NCI-H1048 (cell line): ENCODE measurements at places on chromosomes 3 and 15.
A peak's percentile ranks its signal among the peaks of the same experiment; 100 is the strongest.

GRCh38 chr15:51111061-51111460, 16.4 kb upstream of the TNFAIP8L3 start:
- DNase-seq = no peak

DNA sequence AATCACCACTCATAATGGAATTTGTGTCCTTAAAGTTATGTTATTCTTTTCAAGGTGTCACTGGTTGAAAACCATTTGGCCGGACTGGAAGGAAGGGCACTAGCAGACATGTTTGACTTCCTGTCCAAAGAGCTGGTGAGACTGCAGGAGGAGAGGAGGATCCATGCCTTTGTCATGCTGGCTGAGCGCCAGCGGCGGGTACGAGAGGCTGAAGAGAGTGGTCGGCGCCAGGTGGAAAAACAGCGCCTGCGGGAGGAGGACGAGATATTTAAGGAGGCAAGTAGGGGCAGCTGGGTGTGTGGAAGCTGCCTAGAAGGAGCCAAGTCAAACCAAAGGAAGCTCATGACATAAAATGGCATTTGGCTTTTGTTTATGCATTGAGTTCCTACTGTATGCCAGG, 38.0 kb upstream of the NR1I2 start:
- DNase-seq = no peak

DNA sequence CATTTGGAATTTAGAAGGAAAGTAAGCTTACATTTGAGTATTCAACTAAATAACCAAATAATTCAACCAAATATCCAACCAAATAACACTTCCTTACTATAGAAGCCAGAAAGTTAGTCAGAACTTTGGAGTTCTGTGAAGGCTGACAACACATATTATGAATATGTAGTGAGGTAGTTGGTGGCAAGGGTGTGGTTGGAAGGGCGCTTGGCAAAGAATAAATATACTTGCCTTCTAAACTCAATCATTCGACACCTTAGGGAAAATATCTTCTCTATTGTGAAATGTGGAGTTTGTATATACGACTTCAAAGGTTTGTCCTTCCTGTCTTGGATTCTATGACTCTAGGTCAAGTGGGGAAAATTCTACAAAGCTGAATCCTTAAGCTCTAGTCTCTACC, 111.7 kb upstream of the OSTN start:
- DNase-seq = no peak

GRCh38 chr3:100263583-100263982, 2.8 kb downstream of the TBC1D23 start:
- DNase-seq = no peak

GRCh38 chr3:128338536-128339330, 128.0 kb downstream of the DNAJB8 start:
- no peak for DNase-seq

GRCh38 chr15:64774629-64775493, 528 bp downstream of the RBPMS2 start:
- no peak for DNase-seq

- DNase-seq = no peak
Measured at GRCh38 chr3:176193032-176193730, 1004.1 kb downstream of the TBL1XR1 start.

- no peak for DNase-seq
Measured at GRCh38 chr3:127419182-127419581, 131.3 kb upstream of the PRR20G start.

DNA sequence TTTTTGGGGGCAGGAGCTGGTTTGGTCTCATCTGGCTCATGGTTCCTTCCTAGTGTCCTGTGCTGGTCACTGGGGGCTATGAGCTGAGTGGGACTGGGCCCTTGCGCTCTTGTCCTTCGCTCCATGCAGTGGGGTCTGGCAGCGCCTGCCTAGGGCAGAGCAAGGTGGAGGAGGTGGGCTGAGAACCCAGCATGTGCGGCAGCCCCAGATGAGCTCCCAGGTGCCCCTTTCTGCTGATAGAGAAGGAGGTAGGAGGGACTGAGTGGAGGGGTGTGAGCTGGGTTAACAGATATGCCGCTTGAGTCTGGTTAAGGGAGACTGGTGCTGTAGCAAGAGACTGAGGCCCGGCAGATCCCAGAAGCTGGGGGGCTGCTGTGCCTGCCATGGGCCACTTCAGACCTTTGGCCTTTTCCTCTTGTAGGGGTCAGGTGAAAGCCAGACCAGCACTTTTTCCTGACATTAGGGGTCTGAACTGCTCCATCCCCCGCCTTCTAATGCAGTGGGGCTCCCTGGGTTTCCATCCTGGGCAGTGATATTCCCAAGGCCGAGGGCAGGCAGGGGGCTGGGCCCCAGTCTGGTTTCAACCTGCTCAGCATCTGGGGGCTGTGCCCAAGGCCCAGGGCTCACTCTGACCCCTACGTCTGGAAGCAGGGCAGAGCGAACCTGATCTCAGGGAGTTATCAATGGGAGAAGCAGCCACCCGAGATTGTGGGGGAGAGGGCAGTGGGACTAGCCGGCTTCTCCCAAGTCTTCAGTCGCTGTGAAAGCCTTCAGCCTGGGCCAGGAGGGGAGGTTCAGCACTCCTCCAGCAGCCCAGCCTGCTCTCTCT, 62.9 kb upstream of the PRR23C start:
- DNase-seq = no peak

DNA sequence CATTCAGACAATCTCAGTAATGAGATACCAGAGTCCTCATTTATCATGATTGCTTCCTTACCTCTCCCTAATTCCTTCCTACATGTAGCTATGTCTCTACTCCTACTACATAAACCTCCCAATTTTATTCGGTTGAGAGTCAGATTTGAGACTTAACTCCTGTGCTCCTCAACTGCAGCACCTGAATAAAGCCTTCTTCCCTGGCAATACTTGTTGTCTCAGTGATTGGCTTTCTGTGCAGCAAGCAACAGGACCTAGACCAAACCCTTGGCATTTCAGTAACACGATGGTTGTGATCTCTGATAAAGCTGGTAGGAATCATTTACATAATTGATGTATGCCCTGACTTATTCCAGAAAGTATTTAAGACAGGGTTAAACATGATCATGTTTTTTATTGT, 106.7 kb upstream of the NANOGP8 start:
- no peak for DNase-seq

DNA sequence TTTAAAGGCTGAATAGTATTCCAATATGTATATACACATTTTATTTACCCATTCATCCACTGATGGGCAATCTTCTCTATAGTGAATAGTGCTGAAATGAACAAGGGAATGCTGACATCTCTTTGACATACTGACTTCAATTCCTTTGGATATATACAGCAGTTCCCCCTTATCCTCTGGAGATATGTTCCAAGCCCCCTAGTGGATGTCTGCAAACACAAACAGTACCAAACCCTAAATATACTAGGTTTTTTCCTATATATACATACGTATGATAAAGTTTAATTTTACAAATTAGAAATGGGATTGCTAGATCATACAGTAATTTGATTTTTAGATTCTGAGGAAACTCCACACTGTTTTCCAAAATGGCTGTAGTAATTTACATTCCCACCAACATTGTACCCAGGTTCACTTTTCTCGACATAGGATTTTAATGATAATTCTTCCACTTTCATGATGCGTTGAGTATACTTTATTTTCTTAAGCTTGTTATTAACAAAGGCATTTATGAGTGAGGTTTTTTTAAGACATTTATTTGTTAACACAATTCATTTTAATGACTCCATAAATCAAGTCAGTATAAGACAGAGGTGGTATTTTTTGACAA, 38.2 kb downstream of the VPS13C start:
- no peak for DNase-seq

- no peak for DNase-seq
Measured at GRCh38 chr3:74390121-74390877, 224.2 kb downstream of the CNTN3 start.

DNA sequence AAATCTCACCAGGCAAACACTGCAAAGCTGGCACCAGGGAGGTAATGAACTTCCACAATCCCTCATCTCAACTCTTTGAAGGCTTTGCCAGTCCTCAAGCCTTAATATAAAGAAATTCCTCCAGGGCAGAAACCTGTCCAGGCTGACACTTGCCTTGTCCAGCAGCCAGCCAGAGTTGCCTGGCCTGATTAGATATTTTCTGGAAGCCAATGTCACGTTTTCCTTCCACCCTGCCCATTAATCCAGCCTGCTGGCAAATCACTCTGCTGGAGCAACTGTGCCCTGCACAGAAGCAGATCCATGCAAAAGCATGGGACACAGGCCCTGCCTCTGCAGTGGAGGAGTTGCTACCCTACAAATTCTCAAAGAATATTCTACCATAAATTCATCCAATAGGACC, 56.5 kb downstream of the HEG1 start:
- DNase-seq = no peak

GRCh38 chr3:79016587-79017376, 751.0 kb downstream of the ROBO1 start:
- DNase-seq = peak; percentile 25

DNA sequence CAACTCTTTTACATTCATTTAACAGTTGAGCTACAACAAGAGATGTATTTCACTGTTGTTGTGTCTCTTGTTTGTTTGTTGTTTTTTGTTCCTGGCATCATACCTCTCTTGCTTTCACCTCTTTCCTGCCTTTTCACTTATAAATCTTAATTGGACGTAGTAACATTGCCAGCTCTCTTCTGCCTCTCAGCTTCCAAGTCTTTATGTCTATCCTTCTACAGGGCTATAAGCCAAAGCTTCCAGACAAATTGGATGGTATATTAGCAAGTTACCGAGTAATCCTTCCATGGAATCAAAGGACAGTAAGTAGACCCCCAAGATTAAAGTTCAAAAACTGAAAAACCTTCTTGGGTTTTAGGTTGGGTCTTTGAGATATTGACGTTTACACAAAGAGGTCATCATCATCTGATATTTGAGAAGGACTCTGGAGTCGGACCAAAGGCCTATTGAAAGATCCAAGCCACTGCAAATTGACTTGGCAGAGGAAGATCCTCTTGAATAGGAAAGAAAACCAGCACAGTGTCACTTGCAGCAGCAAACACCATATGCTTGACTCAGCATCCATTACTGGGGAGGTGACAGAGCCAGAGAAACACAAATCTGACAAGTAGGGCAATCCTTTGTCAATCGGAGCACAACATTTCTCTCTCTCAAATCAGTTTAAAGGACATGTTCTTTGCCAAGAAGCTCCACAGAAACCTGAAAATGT, 648.5 kb upstream of the NR2F2 start:
- no peak for DNase-seq

DNA sequence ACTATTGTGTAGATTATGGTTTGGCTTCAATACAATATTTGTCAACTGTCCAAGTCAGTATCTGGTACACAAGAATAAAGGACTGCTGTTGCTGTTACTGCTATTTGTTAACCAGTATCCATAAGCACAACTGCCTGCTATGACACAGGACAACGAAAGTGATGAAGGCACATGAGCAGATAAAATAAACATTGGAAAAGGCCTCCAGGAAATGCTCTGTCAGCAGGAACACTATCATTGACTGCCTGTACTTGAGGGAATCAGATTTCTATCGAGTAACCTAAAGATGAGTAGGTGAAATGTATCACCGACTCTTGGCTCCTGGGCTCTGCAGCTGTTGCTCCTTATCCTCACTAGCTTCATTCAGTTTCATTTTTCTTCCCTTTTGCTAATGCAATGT, 56.5 kb downstream of the FMN1 start:
- DNase-seq = no peak

- DNase-seq = no peak
Measured at GRCh38 chr15:28936481-28936881, 50.7 kb downstream of the APBA2 start.

DNA sequence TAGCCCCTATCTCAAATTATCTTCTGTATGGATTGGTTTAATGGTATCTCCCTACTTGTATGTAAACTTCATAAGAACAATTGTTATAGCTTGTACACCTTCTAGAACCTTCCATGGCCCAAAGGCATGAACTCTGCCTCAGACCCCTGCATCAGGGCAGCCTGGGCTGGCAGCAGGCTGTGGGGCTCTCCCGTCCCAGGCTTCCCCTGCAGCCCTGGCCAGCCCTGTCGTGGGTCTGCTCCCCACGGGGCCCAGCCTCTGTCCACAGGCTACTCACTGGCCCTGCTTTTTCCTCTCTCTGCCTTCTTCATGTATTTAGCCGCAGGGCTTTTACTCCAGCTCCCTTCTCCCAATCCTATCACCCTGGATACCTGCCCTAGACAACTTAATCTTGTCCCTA, 4.4 kb downstream of the SCN5A start:
- DNase-seq = no peak

GRCh38 chr3:126528419-126528799, 4.5 kb downstream of the CHST13 start:
- DNase-seq = no peak
